ENCODE measurements at places on chromosomes 1 and 21.
A peak's percentile ranks its signal among the peaks of the same experiment; 100 is the strongest.

- ATAC-seq, result no peak
These were observed 111.5 kb upstream of the ETV3 start for GRCh38 chr1:157249739-157250138.

GRCh38 chr1:182595641-182596240 is 6.7 kb upstream of the RNASEL start:
- ATAC-seq, result peak; percentile 74

- ATAC-seq, result no peak
These were observed 28.3 kb downstream of the TTC3 start for GRCh38 chr21:37101384-37101783.

- ATAC-seq, result no peak
These were observed 16.7 kb downstream of the SLC6A9 start for GRCh38 chr1:44014365-44015104.

DNA sequence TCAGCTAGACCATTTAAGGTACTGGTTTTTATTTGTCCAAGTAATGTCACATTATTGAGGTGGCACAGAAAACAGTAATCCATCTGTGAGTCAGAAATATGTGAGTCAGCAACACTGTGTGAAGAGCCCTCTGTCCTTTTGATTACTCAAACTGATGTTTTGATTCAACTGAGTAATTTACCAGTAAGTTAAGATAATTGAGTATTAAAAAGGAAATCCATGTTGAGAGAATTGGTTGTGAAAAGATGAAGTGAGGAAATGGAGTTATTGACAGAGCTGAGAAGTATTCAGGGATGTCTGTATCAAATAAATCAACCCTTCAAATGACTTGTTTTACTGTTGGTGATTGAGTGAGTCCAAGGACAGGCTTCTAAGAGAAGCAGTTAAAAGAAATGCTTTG is 302.7 kb upstream of the SGIP1 start:
- ATAC-seq, result peak; percentile 99
